ENCODE measurements at places on chromosomes 3 and 15.

DNA sequence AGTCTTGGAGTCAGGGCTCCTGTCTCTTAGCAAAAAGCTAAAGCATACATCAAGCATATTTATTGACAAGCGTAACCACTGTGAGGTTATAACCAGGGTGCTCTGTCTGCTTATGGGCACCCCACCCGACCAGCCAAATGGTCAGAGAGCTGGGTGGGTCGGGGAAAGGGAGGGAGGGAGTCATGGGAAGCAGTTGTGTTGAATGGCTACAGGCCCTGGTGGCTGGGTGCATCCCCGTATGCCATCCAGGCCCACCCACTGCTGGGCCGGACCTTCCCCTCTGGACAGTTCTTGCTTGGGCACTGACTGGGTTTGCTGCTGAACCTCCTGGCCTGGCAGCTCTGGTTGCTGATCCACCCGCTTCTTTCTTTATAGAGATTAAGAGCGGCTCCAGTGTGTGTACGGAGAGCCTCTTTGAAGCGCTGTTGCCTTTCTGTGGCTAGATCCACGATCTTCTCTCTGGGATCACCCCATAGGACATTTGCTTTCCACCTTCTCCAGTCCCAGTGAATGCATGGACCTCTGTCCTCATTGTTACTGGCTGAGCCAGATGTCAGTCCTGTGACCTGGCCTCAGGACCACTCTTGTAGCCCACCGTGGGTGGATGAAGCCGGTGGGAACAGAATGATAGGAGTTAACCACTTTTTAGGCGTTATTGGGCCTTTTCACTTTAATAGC lies 59.6 kb downstream of the SMAD3 start:
- no peak for DNase-seq

DNA sequence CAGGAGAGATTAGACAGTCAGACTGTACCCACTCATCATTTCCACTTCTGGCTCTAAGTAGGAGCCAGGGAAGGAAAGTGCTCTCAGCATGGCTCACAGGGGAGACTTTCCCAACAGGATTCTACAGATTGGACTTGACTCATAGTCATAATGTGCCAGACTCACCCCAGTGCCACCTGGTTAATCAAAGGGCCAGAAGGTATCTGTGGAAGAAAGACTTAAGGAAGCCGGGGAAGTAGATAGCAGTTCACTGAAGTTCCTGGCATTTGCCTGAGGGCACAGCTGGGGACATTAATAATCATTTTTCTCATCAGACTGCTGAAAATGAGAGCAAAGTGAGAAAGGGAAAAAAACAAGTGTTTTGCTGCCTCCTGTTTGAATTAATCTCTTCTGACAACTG lies 717.5 kb downstream of the TUSC7 start:
- DNase-seq = no peak

DNA sequence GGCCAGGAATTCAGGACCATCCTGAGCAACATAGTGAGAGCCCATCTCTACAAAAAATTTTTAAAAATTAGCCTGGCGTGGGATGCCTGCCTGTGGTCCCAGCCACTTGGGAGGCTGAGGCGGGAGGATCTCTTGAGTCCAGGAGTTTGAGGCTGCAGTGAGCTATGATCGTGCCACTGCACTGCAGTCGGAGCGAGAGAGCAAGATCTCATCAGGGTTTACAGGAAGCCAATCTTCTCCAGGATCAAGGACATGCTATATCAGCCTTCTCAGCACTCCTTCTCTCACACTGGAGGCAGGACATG lies 451 bp upstream of the STOML1 start:
- no peak for DNase-seq

- DNase-seq = no peak
These were observed 36.1 kb upstream of the PFN2 start for GRCh38 chr3:150006794-150007193.

GRCh38 chr3:187291001-187291511 lies 481 bp downstream of the MASP1 start:
- DNase-seq = no peak

DNA sequence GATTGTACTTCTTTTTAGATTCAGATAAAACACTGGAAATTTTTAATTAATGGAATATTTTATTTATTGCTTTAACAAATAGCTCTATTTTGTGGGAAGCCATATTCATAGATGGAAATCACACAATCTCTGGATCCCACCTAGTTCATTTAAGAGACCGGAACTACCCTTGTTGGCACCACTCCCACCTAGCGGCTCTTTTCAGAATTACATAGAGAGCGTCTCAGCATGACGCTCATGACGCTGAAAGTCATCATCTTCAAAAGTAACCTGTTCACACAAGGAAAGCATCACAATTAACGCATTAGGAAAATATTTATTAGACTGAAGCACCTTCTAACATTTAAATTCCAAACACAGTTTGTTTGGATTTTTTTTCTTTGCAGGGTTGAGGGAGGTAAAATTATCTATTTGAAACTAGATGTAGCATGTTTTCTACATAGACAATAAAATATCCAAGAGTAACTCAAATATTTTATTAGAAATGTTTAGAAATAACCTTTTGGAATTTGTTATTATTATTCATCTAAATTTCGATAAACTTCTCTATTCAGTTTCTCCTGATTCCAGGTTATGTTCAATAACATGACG lies 214.9 kb upstream of the ARRDC4 start:
- peak; percentile 28 for DNase-seq

- no peak for DNase-seq
These were observed 49.0 kb downstream of the DZIP1L start for GRCh38 chr3:138066383-138066782.

DNA sequence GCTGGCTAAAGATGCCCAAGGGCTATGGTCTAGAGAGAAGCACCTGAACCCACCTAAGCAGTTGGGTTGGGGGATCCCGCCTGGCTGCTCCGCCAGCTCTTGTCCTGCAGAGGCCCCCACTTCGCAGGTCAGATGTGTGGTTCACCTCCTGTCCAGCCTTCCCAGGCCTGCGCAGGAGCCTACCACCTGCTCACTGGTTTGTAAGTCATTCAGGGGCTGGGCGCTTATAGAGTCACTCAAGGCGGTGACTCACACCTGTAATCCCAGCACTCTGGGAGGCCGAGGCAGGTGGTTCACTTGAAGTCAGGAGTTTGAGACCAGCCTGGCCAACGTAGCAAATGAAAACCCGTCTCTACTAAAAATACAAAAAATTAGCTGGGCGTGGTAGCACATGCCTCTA lies 3.9 kb upstream of the FURIN start:
- DNase-seq = no peak

- no peak for DNase-seq
These were observed 10.6 kb downstream of the PLA2G4F start for GRCh38 chr15:42145546-42146455.

DNA sequence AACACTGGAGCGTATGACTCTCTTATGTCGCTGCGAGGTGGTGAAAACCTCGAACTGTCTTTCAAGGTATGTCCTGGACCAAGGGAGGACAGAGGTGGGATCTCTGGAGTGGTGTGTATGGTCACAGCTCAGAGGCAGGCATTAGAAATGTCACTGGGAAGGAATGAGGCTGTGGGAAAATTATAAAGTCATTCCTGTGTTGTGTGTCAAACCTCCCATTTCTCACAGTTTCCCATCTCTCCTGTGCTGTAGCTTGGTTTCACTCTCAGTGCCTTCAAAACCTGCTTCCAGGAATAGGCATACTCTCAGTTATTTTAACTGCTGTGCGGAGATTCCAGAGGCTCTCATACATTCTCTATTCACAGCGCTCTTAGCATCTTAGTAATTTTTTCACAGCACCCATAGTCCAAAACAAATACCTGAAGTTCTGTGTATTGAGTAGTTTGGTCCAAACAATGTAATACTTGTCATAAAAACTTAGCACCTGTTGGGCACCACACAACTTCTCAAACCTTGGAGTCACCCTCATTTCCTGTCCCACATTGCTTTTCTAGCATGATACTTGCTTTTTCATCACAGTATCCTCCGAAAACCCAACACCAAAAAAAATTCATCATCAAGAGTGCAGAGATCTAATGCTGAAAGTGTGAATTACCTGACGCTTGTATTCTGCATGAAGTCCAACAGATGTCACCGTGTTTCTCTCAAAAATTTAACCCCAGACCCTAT lies 36.9 kb downstream of the GALNT15 start:
- DNase-seq = no peak

GRCh38 chr3:62793946-62794345 lies 81.3 kb downstream of the CADPS start:
- DNase-seq = no peak

- no peak for DNase-seq
These were observed 99.8 kb downstream of the KCNH8 start for GRCh38 chr3:19248143-19248542.

GRCh38 chr15:91032919-91033803 lies 10.8 kb upstream of the VPS33B start:
- peak; percentile 26 for DNase-seq

GRCh38 chr3:39849992-39850715 lies 40.7 kb downstream of the MYRIP start:
- DNase-seq = peak; percentile 81

- no peak for DNase-seq
These were observed 33.5 kb upstream of the PRR20G start for GRCh38 chr3:127321371-127321770.

DNA sequence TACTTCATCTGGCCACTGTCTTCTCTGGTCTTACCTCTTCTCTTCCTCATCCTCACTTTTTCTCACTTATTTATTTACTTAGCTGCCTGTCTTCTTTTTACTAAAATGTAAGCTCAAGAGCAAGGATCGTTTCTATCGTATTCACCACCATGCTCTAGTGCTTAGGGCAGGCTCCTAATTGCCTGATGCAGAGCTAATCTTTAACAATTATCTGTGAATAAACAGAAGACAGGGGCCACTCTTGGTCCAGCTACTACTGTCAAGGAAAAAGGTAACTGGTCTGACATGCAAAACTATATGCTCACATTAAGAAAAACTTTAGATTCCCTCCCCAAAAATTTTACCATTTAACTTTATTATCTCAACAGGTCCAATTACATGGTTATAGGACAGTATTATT lies 17.5 kb downstream of the PIK3R4 start:
- no peak for DNase-seq

- DNase-seq = no peak
These were observed 45.7 kb upstream of the NLGN1 start for GRCh38 chr3:173351886-173352285.

DNA sequence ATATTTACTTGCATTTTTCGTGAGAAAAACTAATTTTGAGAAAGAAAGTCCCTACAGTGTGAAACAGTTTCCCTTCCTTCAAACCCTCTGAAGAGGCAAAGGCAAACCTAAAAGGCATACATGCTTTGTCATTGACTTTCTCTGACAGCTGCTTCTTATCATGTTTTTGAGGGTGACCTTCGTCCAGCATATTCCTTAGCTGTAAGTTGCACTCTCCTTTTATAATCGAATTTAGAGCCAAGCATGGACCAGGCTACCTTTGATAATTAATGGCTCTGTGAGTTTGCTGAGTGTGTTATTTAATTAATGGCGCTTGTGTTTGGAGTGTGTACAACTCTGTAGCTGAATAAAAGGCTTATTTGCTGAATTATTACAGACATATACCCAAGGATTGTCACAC lies 684.2 kb upstream of the CFAP20DC start:
- DNase-seq = no peak

- DNase-seq = no peak
These were observed 194.2 kb upstream of the DNAJC19 start for GRCh38 chr3:181183764-181184163.

DNA sequence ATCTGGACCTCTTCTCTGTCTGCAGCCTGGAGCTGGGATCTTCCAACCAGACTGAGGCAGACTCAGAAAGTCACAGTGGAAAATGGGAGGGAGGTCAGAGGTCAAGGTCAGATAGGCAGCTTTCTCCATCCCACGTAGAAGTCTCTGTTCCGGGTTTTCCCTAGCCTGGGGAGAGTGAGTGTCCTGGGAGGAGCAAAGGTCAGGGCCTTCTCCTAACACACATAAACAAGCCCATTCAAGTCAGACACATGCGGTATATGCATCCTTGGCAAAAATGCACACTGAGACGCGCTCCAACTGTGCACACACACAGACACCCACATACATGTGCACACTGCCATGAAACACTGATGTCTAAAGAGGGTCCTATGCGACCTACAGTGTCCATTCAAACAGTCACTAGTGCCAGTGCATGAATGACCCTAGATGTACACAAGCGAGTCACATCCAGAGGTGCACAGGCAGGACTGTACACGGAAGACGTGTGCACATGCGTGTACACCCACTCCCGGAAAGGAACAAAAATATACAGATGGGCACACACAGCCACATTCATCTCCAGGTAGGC lies 681 bp downstream of the TWF2 start:
- DNase-seq = no peak

- no peak for DNase-seq
These were observed 17.0 kb downstream of the SOX2 start for GRCh38 chr3:181728470-181729340.
